HuH-7 (cell line): ENCODE measurements at places on chromosomes 12 and 14.

DNA sequence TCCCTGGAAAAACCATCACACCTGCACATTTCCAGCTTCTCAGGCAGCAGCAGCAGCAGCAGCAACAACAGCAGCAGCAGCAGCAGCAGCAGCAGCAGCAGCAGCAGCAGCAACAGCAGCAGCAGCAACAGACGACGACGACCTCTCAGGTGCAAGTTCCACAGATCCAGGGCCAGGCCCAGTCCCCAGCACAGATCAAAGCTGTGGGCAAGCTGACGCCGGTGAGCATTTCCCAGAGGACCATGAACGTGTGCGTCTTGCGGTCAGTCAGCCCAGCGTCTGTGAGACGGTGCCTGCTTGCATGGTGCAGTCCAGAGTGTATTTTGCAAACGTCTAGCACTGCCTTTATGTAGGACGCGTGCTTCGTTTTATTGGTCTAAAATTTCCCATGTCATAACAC is 81.6 kb downstream of the DDX51 start:
- DNase-seq: no peak

GRCh38 chr12:28424965-28425364 is 234.7 kb downstream of the CCDC91 start:
- no peak for DNase-seq

DNA sequence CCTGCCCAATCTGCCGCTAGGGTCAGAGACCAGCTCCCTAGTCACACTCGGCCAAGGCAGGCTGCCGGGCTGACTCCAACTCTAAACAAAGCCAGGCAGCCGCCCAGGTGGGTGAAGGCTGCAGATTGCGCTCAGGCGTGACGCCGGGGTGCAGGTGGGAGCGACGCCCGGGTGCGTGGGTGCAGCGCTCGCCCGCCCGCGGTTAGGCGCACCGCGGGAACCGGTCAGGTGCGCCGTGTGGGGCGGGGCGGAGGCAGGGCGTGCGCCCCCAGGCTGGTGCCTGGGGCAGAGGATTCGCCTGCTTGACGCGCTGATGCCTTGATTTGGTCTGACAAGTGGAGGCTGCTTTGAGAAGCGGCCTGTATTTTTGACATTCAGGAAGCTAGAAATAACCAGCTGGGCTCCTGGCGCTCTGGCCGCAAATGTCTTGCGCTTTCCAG is 126.7 kb upstream of the HIF1A start:
- DNase-seq: no peak

DNA sequence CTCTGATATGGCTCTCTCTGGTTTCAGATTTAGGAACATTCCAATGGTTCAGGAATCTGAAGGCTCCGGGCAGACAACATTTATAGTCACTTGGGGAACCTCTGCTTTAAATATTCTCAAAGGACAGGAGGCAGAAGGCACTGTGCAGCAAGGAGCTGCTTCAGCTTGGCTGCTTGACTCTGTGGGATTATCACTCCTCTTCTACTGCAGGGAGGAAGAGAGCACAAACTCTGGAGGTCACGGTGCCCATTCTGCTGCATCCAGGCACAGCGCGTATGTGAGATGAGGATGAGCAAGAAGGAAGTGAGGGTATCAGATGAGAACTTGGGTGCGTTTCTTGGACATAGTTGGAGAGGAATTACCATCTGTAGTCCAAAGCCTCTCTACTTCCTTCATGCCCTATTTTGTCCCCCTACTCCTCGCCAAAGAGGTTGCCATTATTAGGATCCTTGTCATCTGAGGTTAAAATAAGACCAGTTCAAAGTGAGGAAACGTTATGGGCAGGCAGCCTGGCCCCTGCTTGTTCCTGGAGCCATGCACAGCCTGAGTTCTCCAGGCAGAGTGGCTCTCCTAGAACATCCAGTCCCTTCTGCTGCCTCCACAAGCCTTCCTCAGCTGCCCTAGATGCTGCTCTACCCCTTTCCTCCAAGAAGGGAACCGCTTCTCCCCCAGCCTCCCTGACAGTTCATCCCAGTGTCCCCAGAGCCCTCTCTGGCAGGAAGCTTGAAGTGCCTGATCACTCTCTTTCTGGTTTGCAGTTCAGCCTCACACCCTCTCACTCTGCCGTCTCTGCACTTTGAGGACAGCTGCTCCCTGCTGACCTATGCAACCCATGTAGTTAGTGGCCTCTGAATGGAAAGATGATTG is 12.5 kb downstream of the FGF6 start:
- no peak for DNase-seq

GRCh38 chr14:42624980-42625761 is 1018.5 kb downstream of the LRFN5 start:
- DNase-seq: no peak

DNA sequence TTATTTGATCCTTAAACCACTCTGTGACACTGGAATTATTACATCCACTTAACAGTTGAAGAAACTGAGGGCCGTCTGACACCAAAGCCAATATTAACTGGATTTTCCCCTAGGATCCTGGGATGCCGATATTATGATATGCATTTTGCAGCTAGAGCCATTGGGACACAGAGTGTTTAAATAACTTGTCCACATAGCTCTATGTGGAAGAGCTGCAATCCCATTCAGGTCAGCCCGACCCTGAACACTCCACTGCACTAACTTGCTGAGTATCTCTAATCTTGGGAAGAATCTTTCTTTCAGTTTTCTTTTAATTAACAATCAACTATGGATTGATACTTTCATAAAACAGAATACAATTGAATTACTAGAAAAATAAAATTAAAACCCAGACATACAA is 37.9 kb downstream of the RMST start:
- no peak for DNase-seq

DNA sequence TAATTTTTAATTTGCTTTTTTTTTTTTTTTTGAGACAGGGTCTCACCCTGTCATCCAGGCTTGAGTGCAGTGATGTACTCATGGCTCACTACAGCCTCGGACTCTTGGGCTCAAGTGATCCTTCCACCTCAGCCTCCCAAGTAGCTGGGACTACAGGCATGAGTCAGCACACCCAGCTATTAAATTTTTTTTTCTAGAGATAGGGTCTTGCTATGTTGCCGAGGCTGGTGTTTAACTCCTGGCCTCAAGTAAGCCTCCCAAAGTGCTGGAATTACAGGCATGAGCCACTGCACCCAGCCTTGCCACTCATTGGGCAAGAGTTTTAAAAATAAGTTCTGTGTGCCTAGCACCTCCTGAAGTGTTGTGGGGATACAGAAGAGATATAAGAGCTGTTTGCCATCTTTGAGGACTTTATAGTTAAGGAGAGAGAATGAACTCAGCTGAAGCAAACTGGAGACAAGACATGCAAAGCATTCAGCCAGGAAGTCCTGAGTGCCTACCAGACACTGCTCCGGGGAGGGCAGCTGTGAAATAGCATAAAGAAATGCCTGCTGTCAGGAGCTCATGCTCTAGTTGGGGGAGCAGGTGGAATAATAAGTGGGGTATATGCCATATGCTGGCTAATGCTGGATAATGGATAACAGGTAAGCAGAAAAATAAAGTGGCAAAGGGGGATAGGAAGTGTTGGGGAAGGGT is 15.0 kb upstream of the EMP1 start:
- no peak for DNase-seq

GRCh38 chr12:94157981-94158411 is 9.6 kb downstream of the PLXNC1 start:
- DNase-seq: no peak

DNA sequence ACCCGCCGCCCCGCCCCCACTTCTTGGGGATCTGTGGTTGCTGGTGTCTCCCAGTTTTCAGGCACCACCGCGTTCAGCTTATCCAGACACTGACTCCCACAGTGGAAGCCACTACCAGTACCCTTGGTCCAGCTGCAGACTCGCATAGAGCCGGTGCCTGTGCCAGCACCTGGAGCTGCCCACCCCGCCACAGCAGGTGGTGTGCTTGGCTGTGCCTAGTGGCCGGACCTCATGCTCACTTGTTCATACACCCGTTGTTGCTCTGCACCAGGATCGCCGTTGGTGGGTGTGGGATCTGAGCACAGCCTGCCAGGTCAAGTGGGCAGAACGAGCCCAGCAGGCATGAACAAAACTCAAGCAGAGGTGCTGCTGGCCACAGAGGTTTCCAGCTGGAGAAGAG is 673.2 kb downstream of the RERGL start:
- DNase-seq: no peak

DNA sequence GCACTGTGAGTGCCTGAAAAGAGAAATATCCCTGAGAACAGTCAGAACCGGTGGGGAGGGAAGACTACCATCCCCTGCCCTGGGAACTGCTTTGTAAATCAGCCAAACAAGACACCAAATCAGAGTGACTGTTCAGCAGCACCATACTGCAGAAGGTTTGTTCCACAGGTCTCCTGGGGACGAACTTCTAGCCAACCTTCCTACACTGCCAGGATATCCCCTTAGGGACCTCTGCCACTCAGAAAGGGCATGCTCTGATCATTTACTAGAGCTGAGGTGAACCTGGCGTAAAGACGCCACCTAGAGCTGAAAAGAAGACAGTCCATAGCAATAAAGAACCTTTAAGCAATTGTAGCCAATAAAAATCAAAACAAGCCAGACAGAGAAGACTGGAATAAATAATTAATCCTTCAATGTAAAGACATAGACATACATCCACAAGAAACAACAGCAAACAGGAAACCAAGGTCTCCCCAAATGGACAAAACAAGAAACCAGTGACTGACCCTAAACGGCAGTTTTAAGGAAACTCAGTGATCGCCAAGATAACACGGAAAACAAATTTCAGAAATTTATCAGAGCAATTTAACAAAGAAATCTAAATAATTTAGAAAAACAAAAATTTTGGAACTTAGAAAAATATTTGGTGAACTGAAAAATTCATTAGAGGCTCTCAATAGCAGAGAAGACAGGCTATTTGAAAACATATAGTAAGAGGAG is 228.1 kb upstream of the AMIGO2 start:
- peak; percentile 72 for DNase-seq

DNA sequence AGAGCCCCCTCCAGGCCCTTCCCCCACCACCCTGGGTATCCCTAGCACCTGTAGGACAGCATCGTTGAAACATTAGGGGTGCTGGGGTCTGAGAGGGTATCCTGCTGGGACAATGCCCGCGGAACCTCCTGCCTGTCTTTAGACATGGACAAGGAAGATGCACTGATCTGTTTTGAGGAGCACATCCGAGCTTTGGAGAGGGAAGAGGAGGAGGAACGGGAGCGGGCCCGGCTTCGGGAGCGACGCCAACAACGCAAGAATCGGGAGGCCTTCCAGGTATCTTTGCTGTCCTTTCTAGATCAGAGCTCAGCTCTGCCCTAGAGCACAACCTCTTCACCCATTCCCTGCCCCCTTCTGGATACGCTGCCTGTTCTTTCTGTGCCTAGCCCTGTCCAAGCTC is 13.2 kb downstream of the PRPF40B start:
- no peak for DNase-seq

- no peak for DNase-seq
Observed at GRCh38 chr12:9391815-9392214, 183.6 kb upstream of the PZP start.

DNA sequence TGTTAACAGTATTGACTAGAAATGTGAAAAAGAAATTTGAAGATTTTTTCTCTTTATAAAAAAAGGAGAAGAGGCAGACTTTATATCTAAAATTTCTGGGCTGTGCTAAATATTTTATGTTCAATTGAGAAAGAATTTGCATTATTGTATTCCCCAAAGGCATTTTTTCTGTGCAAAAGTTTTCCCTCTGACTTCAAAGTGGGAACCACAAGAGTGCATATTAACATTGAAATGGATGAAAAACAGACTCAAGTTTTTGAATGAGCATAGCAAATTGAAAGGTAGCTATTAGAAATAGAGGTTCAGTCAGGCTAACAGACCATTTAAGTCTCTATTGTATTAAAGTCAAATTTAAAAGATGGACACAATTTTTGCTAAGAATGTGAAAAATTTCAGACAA is 95.2 kb downstream of the RASSF9 start:
- no peak for DNase-seq

DNA sequence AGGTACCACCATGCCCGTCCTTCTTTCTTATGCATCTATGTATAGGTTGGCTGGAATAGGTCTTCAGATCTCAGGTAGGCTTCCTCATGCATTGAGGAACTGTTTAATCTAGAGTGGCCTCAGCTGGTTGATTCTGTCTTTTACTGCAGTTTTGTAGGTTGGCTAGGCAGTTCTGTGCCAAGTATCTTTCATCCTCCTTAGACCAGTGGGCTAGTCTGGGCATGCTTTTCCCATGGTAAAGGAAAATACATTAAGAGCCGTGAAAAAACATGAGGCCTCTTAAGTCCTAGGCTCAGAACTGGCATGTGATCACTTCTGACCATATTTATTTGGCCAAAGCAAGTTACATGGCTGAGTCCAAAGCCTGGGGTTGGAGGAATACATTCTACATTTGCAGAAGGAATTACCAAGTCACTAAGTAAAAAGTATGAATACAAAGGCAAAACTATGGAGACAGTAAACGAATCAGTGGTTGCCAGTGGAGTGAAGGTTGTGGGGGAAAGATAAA is 137.3 kb downstream of the WIF1 start:
- no peak for DNase-seq

DNA sequence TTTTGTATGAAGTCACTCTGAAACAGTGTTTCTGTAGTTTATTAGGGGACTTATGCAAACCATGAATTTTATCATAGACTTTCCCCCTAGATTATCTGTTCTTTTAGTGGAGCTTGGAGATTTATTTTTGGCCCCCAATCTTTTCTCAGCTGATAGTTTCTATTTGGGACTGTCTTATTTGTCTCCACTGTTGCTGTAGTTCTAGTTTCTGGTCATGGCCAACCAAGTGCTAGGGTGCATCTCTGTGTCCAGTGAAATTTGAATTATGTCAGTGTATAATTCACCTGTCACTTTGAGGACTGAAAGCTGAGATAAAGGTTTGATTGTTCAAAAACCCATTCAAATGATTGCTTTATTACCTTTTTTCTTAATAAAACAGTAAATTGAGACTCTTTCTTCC is 61.3 kb downstream of the KTN1 start:
- DNase-seq: no peak

- DNase-seq: no peak
Observed at GRCh38 chr14:79415726-79416125, 795.6 kb downstream of the DIO2 start.

DNA sequence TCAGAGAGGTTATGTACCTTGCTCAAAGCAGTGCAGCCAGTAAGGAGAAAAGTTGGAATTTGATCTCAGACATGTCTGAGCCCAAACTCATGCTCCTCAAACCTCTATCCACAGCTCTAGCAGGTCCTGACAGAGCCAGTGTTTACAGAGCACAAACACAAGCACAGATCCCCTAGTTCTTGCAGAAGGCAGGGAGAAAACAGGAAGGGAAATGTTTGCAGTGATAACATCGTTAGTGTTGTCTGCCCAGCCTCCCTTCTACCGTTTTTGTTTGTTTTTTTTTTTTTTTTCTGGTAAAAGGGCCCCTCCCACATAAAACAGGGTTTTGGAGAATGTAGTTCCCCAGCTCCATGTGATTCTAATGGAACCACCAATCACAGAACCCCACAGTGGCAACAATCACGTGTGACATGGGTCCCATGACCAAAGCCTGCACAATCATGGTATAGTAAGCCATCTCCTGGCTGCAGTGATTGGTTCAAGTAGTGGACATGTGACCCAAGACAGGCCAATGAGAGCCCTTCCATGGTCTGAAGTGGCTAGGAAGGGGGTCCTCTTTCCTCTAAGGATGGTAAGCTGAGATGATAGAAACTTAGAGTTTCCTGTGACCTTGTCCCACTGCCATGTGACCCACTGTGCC is 513.4 kb downstream of the MED13L start:
- DNase-seq: no peak

GRCh38 chr12:82522285-82522684 is 164.0 kb downstream of the METTL25 start:
- no peak for DNase-seq

GRCh38 chr12:11823043-11823442 is 173.6 kb downstream of the ETV6 start:
- no peak for DNase-seq

GRCh38 chr14:58912799-58913432 is 275.2 kb downstream of the DACT1 start:
- no peak for DNase-seq

GRCh38 chr14:94975366-94975765 is 182.0 kb downstream of the DICER1 start:
- DNase-seq: no peak
